ENCODE measurements at places on chromosomes 6 and 20.
A peak's percentile ranks its signal among the peaks of the same experiment; 100 is the strongest.

- no peak for DNase-seq
These were observed 106.9 kb downstream of the TFAP2B start for GRCh38 chr6:50925548-50925947.

DNA sequence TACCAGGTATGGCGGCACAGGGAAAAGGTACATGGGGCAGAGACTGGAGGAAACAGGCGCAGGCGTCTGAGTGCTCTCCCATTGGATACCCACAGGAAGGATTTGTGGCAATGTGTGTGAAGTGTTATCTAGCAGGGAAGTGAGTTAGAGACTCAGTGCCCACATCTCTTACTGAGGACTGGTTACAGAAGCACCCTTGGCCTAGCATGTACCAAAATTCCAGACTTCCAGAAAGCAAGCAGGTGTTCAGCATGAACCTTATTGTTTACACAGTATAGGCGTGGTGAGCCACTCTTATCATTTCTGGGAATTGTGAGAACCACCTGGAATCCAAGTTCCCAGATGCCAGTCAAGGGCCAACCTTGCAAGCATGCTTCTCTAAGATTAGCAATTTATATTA lies 14.2 kb downstream of the MANBAL start:
- peak; percentile 97 for DNase-seq

GRCh38 chr6:117718895-117719294 lies 43.6 kb downstream of the NUS1 start:
- DNase-seq, result no peak

- no peak for DNase-seq
These were observed 15.5 kb downstream of the PPIL6 start for GRCh38 chr6:109424946-109425345.

DNA sequence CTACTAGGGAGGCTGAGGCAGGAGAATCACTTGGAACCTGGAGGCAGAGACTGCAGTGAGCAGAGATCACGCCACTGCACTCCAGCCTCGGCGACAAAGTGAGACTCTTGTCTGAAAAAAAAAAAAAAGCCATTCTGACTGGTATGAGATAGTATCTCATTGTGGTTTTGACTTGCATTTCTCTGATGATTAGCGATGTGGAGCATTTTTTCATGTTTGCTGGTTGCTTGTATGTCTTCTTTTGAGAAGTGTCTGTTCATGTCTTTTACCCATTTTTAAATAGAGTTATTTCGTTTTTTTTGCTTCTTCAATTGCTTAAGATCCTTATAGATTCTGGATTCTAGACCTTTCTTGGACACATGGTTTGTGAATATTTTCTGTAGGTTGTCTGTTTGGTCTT lies 103.5 kb upstream of the SIM1 start:
- no peak for DNase-seq

GRCh38 chr20:37991908-37992307 lies 41.3 kb downstream of the TTI1 start:
- no peak for DNase-seq

DNA sequence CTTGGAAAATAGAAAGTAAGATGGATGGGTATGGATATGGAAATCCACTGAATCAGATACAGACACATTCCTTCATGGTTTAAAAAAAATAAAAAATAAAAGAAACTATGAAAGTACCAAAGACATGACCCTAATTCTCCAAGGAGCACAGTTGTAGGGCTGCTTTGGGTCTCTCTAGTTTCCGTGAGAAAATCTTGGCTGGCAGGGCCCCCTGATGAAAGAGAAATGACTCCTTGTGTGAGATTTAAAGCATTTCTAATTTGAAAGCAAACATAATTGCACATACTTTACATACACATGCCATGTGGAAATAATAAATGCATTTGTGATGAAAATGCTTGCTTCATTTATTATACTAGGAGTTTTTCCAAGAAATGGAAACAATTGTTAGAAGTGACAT lies 593.9 kb upstream of the BTBD3 start:
- DNase-seq, result no peak

- no peak for DNase-seq
These were observed 1209.7 kb upstream of the GJE1 start for GRCh38 chr6:140923048-140923447.

GRCh38 chr6:110949679-110950285 lies 8.7 kb upstream of the GTF3C6 start:
- no peak for DNase-seq

DNA sequence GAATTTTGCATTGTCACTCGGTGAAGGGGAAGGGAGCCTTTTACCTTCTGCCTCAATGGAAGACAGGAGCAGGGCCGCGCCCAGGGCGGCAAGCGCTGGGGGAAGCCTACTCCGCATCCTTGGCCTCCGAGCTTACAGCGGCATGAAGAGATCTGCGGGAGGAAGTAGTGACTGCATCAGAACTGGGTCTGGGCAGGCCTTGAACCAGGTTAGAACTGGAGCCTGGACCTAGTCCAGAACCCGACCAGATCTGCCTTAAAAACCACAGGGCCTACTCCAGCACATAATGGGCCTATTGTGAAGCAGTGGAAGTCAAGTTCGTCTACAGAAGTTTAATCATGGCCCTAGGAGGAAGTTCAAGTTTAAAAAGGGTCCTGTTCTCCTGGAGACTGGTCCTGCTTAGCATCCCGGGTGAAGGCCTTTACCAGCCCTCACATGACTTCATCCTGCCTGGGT lies 3.1 kb downstream of the COL12A1 start:
- DNase-seq, result no peak

GRCh38 chr6:150617496-150618460 lies 18.1 kb downstream of the PLEKHG1 start:
- no peak for DNase-seq

DNA sequence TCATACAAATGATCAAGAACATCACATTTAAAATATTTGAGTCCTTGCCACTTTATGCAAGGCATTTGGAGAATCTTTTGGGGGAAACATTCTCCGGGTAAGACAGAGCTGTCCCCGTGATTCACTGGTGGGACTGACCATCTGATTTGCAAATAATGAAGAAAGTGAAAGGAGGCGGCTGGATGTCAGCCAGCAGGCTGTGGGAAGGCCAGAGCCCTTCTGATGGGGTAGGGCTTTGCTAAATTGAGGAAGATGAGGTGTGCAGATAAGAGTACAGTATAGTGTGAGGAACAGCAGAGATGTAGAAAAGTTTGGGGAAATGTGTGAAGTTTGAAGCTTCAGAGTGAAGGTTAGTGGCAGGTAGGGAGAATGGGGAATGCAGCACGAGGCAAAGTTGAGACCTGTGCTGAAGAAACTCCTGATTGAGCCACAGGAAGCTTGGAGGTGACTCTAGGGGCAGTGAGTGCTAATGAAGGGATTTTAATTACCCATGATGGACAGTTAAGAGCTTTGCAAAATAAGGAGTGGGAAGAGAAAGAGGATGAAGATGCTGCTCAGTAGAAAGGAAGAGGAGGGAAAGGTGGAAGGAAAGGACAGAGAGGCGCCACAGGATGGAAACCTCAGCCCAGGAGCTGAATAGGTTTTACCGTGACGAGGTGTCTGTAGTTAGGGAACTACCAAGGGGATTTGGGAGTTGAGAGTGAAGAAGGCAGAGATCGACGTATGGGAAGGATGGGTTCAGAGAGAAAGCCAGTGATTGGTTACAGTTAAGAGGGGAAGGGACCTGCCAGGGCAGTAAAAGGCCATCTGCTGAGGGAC lies 68.7 kb downstream of the SNX9 start:
- no peak for DNase-seq

GRCh38 chr20:4613718-4614620 lies 107.7 kb upstream of the PRND start:
- no peak for DNase-seq

- DNase-seq, result no peak
These were observed 41.8 kb downstream of the RPRD1B start for GRCh38 chr20:38075161-38075998.

- DNase-seq, result no peak
These were observed 522.2 kb upstream of the JAG1 start for GRCh38 chr20:11195899-11196558.

- DNase-seq, result no peak
These were observed 7.7 kb downstream of the BRPF3 start for GRCh38 chr6:36204068-36204753.

DNA sequence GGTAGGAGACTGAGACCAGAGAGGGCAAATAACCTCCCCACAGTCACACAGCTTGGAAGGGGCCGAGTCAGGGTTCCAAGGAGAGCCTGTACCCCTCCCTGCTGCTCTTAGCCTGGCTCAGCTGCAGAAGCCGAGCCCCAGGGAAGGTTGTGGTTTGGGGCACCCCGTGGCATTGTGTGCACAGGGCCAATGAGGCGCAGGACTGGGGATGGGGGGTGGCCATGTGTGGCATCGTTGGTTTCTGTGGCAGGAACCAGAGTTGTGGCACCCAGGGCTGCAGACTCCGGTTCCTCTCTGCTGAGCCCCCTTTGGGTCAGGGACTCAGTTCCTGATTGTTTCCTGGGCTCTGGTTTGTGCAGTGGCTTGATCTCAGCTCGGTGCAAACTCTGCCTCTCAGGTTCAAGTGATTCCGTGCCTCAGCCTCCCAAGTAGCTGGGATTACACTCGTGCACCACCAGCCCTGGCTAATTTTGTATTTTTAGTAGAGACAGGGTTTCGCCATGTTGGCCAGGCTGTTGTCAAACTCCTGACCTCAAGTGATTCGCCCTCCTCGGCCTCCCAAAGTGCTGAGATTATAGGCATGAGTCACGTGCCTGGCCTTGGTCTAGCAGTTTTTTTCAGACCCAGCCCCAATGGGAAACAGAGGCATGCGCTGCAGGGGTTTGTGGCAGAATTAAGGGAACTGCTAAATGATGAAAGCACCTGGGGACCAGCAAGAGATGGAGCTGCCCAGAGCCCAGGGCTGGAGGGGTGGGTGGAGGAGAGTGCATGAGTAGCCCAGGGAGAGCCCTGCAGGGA lies 221.0 kb upstream of the SULF2 start:
- DNase-seq, result no peak

DNA sequence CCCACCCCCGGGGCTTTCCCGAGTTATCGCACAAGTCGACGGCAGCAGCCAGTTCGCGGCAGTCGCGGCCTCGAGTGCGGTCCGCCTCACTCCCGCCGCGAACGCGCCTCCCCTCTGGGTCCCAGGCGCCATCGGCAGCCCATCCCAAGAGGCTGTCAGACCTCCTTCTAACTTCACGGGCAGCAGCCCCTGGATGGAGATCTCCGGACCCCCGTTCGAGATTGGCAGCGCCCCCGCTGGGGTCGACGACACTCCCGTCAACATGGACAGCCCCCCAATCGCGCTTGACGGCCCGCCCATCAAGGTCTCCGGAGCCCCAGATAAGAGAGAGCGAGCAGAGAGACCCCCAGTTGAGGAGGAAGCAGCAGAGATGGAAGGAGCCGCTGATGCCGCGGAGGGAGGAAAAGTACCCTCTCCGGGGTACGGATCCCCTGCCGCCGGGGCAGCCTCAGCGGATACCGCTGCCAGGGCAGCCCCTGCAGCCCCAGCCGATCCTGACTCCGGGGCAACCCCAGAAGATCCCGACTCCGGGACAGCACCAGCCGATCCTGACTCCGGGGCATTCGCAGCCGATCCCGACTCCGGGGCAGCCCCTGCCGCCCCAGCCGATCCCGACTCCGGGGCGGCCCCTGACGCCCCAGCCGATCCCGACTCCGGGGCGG lies 1.6 kb downstream of the GNAS start:
- no peak for DNase-seq

DNA sequence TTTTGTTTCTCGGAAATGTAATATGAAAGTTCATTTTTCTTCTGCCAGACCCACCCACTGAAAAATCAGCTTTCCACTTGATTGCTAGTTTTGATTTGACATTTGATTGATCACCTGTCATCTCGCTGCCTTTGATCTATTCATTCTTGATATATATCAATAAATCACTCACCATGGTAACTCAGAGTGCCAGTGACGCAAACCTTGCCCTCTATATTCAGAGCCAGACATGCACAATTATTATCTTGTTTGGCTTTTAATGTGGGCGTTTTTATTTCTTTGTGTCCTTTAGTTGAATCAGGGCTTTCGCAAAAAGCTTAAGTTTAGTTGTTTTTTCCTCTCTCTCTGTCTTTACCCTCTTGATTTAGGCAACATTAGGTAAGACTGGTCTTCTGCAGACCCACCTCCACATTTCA lies 2.0 kb downstream of the TSHZ2 start:
- no peak for DNase-seq

DNA sequence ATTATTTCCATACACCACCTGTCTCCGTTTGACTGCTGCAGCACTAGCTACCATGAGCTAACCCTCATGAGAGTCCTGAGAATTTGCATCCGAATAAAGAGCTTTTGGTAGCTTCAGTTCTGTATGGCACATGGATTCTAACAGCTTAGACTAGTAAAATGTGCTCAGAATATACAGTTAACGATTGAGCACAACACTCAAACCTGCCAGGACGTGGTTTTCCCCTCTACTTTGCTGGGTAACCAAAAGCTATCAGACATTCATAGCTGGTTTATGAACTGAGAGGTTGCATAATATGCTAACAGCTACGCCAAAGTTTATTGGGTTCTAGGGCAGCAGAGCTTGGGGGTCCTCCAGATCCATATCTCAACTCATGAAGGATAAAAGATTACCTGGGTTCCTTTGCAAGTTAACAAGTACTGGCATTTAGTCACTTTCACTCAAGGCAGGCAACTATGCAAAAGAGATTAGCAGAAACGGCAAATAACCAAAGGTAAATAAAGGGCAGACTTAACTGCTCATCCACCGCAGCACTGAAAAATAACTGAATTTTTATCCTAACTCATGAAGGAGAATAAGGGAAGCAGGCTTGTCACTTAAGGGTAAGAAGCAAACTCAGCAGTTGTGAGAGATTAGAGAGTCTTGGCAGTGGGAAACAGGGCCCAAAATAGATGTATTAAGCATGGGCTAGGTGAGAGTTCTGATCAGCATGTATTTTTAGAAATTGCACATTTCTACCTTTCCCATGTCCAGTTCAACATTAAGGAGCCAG lies 29.4 kb downstream of the NUDT3 start:
- DNase-seq, result no peak

DNA sequence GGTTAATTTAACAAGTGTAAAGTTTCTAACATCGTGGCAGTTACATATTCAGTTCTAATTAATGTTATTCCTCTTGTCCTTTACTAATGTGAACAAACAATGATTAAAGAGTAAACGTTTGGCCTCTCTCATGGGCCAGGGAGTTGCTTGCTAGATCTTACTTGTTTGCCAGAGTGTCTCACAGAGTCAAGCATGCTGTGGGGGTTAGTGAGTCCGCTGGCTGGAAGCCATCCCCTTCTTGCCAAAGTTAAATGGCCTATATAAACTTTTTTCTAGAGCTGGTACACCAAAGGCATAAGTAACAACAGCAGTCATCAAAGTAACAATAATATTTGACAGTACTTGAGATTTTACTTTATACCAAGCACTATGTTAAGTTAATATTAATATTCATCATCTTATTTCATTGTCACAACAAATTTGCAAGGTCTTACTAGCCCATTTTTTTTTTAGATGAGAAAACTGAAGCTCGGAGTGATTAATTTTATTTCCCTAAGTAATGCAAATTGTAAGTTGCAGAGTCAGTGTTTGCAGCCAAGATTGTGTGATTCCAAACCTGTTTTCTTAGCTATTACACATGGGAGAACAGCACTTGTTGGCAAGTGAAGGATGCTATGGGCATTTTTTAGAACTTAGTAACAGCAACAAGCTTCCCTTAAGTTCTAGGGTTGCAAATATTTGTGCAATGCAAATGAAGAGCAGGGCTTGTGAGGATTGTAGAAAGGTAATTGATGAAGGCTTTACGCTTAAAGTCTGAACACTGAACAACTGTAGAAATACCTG lies 224.5 kb downstream of the RFPL4B start:
- DNase-seq, result peak; percentile 75

GRCh38 chr6:131597446-131597845 lies 24.4 kb downstream of the ARG1 start:
- DNase-seq, result no peak

Data from LNCaP clone FGC (cell line).